ENCODE measurements at places on chromosomes 5 and 9.

- DNase-seq: no peak
Observed at GRCh38 chr5:83322273-83322924, 149.1 kb upstream of the VCAN start.

DNA sequence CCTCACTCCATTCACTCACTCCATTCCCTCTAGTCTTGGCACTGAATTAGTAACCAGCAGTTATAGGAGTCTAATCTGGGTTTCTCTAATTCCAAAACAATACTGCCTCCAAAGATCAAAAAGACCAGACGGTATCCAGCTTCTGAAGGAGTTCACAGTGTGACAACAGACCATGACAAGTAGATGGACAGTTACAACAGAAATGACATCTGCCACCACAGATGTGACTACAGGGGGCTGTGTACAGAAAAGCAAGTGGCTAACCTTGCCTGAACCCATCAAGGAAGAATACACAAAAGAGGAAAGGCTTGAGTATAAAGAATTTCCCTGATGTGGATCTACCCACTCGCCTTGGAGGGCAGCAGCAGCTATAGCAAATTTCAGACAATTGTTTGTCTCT is 112.4 kb downstream of the ACTL7B start:
- no peak for DNase-seq

- DNase-seq: no peak
Observed at GRCh38 chr5:38032149-38032548, 192.3 kb upstream of the GDNF start.

DNA sequence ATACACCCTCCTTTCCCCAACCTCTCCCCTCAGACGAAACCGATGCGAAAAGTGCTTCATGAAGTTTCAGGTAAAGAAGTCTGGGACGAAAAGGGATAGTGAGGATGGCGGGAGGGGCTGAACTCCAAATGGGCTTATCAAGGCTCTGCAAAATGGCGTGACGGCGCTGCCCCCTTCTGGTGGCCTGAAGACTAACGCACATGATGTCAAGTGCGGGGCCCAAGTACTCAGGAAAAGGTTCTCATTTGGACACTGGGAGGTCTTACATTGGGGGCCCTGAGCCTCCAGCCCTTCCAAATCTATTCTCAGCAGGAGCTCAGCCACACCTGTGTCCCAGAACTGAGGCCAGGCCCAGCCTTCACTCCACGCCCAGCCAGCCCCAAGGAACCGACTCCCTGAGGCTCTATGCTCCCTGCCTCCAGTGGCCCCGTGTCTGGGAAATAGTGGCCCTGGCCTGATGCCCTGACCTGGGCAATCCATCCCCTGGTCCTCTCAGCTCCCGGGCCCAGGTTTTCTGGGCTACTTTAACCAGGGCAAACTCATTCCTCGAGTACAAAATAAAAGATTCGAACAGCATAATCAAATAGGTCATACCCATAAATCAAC is 119.9 kb downstream of the KCNIP1 start:
- peak; percentile 8 for DNase-seq

DNA sequence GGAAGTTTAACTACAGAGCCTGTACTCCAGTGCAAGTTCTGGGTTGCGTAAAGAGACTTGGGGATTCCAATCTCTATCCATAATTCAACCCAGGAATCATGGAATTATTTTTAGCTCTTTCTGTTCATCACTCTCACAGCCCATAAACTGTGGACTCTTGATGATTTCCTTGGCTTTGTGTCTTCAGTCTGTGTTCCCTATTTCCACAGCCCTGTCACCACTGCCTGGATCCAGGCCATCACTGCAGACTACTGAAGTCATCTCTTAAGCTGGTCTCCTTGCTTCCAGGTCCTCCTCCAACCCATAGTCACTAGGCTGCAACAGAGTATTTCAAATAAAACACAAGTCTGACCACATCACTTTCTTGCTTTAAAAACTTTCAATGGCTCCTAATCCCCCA is 211.7 kb downstream of the PLK2 start:
- no peak for DNase-seq

- no peak for DNase-seq
Observed at GRCh38 chr5:107661038-107661649, 9.6 kb downstream of the EFNA5 start.

DNA sequence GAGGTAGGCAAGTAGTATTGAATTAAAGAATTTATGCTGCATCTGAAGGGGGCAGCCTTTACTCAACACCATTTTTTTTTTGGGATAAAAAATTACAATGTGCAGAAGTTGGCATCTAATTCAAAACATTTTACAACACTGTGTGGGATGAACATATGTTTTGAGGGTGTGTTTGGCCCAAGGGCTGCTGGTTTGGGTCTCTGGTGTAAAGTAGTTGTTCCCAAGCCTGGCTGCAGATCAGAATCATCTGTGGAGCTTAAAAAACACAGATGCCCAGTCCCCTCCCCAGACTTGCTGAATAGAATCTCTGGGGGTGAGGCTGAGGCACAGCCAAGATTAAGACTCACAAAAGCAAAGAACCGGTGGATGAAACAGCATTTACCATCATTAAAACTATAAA is 33.0 kb upstream of the PDZD2 start:
- no peak for DNase-seq

- no peak for DNase-seq
Observed at GRCh38 chr5:6435356-6435755, 13.3 kb upstream of the UBE2QL1 start.

GRCh38 chr9:110371411-110372007 is 33.8 kb upstream of the TXNDC8 start:
- no peak for DNase-seq

DNA sequence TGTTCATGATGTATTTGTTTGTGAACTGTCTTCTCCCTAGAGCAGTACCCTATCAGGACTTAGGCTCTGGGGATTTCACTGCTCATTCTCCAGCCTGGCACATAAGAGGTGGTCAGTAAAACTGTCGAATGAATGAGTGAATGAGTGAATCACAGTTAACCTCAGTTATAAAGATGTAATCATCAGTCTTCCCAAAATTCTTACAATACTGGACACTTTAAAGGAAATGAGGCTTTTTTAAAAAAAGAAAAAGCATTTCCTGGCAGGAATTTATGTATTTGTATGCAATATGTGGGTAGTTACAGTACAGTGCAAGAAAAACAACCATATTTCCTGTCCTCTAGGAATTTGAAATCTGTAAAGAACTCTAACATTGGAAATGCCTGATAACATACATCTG is 59.6 kb downstream of the RAI14 start:
- DNase-seq: no peak

GRCh38 chr5:141783947-141784296 is 94.3 kb downstream of the PCDH1 start:
- DNase-seq: no peak

DNA sequence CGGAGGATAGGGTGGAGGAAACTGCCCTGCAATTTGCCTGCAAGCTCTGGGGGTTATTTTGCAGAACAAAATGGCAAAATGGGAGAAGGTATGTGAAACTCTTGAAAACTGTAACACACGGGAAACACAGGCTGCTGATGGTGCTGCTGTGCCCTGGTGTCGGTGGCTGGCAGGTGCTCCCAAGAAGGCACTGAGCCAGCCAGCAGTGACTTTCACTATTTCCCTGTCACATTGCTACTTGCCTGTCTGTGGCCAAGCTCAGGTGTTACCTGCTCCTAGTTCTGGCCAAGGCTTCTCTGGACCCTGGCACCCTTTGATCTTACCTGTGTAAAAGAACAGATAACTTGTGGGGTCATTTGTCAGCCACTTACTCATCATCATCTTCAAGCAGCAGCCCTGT is 102.2 kb downstream of the CMYA5 start:
- DNase-seq: no peak

- DNase-seq: no peak
Observed at GRCh38 chr5:119333421-119333851, 22.4 kb upstream of the TNFAIP8 start.

- no peak for DNase-seq
Observed at GRCh38 chr5:130251931-130252330, 347.7 kb downstream of the CHSY3 start.

GRCh38 chr9:76717613-76718012 is 46.6 kb upstream of the PCA3 start:
- no peak for DNase-seq

DNA sequence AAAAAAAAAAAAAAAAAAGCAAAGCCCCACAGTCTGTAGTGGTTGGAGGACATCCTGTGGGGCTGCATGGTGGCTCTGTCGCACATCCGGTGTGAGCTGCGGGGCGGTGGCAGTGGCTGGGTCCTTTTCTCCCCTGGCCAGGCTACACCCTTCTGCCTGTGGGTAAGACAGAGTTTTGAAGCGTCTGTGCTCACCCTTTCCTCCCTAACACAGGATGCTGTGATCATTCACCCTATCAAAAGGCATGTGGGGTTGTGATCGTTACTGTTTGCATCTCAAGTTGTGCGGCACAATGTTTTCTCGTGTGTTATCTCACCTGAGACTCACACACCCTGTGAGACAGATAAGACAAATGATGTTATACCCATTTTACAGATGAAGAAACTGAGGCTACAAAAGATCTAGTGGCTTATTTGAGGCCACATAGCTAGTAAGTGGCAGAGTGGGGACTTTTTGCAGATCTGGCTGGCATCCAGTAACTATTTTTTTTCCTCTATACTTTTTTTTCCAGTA is 17.5 kb downstream of the IRF1 start:
- DNase-seq: no peak

DNA sequence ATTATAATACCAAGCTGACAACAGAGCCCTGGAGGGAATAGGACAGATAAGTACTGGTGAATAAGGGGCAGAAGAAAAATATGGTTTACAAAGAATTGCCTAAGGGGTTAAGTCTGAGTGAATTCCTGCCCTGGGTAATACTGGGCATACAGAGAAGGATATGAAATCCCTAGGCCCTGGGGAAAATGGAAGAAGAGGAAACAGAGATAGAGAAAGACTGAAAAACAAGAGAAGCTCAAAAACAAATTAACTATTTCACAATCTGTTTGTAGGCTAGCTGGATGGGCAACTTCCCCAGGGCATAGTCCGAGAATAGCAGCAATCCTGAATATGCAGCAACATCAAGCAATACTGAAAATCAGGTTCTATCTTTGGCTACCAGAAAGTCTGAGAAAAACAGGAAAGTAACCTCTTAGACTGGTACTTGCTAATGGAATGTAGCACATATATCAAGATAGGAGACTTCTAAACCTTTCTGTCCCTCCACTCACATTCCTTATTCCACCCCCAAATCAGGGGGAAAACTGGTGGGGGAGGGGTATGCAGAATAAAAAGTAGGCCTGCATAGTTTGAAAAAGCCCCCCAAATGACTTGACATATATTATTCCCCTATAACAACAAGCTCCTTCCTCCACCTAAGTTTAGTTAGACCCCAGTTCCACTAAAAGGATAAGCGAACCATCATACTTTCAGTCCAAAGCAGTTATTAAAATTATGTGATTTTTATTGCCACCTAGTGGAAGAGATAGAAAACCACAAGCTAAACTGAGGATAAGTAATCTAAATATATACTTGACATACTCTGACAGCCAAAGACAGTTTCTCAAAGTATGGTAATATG is 20.6 kb downstream of the SLC38A9 start:
- DNase-seq: peak; percentile 20

DNA sequence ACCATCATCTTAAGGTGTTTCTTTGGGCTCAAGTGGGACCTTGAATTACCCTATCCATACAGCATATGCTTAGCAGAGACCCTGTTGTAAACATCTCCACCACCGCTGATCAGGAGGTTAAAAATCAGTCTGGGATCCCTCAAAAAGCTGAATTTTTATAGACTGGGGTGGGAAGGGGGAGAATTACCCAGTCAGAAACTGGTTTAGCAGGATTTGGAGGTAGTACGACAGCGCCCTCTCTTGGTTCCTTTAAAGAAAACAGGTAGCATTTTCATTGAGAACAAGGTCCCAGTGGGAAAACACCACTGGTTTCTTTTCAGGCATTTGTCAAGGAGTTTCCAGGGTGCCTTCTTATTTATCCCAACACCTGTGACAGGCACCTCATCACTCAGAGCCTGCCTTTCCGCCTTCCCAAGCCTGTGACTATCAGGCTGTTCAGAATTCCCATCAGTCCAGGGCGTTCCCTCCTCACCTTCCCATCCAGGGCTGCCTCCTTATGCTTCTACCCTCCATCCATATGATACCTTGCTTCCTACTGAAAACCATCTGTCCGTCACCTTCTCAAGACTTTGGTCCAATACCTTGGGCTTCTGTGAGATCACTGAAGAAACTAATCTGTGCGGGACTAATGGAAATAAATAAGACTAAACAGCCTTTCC is 203.8 kb upstream of the RAI14 start:
- no peak for DNase-seq

- DNase-seq: no peak
Observed at GRCh38 chr5:73066466-73066865, 53.9 kb upstream of the TMEM171 start.

DNA sequence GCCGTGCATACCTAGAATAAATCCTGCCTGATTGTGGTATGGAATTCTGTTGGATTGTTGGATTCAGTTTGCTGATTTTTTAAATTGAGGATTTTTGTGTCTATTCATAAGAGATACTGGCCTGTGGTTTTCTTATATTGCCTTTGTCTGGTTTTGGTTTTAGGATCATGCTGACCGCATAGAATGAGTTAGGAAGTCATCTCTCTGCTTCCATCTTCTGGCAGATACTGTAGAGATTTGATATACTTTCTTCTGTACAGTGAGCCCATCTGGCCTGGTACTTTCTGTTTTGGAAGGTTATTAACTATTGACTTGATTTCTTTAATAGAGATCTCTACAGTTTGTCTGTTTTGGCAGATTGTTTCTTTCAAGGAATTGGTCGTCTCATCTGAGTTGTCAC is 14.7 kb downstream of the CEP72 start:
- no peak for DNase-seq

GRCh38 chr9:107308461-107308860 is 25.4 kb downstream of the RAD23B start:
- DNase-seq: no peak

DNA sequence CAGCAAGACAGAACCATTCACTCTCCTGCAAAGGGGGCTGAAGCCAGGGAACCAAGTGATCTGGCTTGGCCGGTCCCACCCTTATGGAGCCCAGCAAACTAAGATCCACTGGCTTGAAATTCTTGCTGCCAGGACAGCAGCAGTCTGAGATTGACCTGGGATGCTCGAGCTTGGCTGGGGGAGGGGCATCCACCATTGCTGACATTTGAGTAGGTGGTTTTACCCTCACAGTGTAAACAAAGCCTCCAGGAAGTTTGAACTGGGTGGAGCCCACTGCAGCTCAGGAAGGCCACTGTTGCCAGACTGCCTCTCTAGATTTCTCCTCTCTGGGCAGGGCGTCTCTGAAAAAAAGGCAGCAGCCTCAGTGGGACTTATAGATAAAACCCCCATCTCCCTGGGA is 60.5 kb downstream of the TNFSF8 start:
- no peak for DNase-seq

GRCh38 chr9:3436629-3437420 is 89.0 kb downstream of the RFX3 start:
- DNase-seq: peak; percentile 52

GRCh38 chr9:124814164-124814535 is 37.2 kb downstream of the OLFML2A start:
- no peak for DNase-seq

GRCh38 chr5:78895616-78896015 is 89.5 kb downstream of the ARSB start:
- DNase-seq: no peak

DNA sequence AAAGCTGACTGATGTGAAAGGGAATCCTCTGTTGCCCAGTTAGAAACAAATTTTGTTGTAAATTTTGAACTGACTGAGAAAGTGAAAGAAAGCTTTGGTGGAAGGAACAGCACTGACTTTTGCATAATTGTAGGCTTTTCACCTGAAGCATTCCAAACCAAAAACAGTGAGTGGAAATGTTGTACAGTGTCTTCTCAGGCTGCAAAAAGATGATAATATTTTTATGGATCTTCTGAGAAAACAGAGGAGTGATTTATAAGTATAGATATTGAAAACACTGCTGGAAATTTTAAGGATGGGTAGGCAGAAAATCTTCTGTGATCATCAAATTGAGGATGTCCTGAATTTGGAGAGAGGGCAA is 40.0 kb downstream of the LURAP1L start:
- no peak for DNase-seq
